ENCODE measurements at places on chromosomes 12 and 14.

- DNase-seq = no peak
These were observed 8.3 kb downstream of the CDK2AP1 start for GRCh38 chr12:123263196-123263817.

- no peak for DNase-seq
These were observed 107.9 kb downstream of the MYRFL start for GRCh38 chr12:69932676-69933552.

DNA sequence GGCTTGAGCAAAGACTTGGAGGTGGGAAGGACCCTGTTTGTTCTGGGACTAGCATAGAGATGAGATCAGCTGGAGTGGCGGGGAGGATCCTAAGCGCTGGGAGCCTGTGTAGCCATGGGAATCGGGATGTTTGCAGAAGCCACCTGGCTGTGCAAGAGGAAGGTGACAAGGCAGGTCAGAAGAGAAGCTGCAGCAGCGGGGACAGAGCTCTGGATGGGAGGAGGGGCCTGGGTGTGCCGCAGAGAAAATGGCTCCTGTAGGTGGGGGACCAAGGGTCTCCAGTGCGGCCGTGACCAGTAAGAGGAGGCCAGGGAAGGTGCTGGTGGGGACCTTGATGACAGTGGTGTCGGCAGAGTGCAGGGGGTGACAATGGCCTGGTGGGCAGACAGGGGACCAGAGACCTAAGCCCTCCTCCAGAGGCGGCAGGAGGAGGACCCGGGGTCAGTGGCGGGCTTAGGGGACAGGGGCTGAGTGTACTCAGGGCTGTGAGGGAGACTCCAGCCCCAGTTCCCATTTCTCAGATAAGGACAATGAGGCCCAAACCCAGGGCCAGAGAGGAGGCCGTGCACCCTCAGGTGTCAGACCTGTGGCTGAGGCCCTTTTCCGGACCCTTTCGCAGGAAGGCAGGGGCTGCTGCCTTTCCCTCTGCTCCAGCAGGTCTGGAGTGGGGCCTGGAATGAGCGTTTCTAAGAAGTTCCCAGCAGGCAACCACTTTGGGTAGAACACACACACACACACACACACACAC is 206.6 kb upstream of the RTL1 start:
- no peak for DNase-seq

DNA sequence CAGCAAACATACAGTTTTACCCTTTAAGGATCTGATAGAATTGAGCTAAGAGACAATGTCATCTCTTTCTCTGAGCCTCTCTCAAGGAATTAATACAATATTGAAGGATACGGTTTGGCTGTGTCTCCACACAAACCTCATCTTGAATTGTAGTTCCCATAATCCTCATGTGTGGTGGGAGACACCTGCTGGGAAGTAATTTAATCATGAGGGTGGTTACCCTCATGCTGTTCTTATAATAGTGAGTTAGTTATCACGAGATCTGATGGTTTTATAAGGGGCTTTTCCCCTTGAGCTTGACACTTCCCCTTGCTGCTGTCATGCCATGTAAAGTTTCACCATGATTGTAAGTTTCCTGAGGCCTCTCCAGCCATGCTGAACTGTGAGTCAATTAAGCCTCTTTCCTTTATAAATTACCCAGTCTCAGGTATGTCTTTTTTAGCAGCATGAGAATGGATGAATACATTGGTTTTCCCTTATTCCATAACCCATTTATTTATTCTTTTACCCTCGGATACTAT is 47.6 kb downstream of the TMEM30B start:
- DNase-seq = no peak

All from globus pallidus (tissue), 1 donor.